ENCODE measurements at places on chromosomes 3 and 15. TPM values are rescaled to one million over a fixed set of nuclear protein-coding genes. Genes with fewer than 3 reads are reported as not detected.
A peak's percentile ranks its signal among the peaks of the same experiment; 100 is the strongest.

GRCh38 chr15:39510001-39510701 is 70.7 kb upstream of the THBS1 start:
- peak; percentile 82 for DNase-seq

DNA sequence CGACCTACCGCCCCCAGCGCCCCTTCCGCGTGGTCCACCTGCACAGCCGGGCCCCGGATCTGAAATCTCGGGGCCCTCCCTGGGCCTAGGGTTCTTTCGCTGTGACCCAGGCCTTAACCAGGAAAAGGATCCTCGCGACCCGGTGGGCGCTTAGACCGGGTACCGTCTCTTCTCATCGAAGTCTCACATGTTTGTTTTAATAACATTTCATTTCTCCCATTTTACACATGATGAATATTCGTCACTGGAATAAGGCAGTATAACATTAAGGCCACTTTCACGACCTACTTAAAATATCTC is 277 bp upstream of the DALRD3 start:
- DNase-seq = no peak

DNA sequence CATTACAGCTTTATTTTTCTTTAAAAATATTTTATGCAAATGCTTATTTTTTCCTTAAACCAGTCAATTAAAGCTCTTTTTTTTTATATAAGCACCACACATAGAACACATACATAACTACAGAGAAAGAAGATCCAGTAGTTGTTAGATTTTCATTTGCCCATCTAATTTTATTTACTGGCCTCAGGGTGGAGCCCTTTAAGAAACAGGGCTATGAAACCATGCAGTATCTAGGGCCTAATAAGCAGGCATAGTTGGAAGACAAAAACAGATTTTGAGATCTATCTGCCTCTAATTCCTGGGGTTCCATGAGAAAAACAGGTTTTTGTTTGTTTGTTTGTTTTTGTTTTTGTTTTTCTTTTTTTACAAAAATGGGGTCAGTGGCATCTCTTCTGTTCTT is 120.6 kb downstream of the BCHE start:
- no peak for DNase-seq

- DNase-seq = no peak
Measured at GRCh38 chr3:110067527-110067926, 730.2 kb upstream of the DPPA4 start.

DNA sequence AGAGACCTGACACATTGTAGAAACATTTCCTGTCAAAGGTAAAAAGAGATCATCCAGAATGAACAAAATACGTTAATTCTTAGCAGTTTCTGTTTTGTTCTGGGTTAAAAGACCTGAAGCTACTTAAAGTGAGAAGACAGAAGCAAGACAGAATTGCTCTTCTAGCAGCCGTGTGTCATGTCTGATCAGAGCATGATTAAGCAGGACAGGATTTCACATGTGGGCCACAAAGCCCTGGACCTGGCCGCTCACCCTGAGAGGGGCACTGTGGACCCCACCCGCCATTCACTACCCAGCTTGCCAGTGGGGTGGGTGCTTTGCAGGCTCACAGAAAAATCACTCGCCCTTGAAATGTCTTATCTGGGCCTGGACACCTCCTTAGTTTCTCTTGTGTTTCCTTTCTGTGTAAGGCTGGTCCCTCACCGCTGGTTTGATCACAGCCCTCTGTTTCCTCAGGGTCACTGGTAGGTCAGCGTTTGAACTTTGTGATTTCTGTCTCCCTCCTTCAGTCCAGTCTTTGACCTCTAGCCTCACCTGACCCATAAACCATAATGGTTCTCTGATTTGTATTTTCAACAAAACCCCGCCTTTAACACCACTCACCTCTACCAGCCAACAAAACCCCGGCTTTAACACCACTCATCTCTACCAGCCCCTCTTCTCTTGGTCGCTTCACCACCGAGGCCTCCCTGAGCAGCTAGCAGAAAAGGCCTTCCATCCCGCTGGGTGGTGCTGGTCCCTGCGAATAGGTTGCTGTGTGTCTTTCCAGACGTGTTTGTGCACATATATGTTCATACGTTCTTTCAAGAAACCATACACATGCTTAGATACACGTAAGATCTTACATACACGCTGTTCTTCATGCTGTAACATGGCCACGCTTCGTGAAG is 185.0 kb downstream of the OR4M2 start:
- DNase-seq = no peak

DNA sequence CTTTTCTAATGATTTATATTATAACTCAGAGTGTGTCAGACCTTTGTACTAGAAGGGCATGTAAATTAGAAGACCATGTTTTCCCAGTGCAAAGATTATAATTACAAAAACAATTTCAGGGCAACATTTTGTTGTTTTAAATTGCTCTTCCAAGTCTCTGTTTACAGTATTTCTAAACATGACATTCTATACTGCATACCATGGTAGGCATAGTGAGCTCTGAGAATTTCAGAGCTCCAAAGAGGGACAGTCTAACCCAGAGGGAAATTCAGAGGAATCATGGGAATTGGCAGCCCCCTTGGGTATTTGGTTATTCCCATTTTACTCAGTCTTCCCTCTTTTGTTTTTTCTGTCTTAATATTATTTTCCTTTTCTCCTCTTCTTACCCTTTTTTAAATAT is 361.5 kb upstream of the SEMA6D start:
- DNase-seq = no peak

DNA sequence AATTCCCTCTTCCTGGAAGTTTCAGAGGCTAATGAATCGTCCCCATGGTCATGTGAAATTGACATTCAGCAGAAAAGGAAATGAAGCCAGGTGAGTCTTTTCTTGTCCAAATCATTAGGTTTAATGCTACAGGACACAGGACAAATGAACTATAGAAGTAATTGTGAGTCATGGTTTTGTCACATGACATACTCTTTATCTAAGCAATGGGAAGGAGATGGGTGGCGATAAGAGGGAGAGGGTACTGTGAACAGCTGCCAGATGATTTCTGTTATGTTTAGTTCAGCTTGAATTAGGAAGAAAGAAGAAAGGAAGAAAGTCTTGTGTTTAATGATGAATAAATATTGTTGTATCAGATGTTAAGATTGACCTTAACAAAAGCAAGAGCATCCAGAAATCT is 515.4 kb upstream of the ZNF717 start:
- DNase-seq = no peak

DNA sequence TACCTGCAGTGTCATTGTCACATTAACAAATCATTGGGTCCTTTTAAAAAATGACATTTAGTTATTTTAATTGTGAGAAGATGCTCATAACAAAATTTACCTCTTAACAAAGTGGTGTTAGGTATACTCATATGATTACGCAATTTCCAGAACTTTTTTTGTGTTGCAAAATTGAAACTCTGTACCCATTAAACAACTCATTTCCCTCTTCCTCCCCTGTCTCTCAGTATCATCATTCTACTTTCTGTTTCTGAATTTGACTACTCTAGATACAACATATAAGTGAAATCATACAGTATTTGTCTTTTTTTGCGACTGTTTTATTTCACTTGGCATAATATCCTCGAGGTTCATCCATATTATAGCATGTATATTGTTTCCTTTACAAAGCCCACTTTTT is 58.7 kb upstream of the CHST2 start:
- no peak for DNase-seq

DNA sequence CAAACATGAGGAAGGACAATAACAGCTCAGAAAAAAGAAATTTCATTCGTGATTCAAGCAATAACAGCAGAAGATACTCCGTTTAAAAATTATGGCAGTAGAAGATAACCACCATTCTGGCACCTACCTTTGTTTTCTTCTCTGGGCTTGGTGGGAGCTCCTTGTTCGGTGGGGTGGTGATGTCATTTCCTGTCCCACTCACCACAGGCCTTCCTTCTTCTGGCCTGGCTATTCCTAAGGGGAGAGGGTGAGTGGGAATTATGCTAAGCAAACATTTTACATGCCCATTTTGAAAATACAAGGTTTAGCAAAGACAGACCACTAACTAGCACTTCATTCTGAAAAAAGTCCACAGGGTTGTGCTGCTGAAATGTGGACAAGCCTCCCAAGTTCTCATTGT is 74.4 kb downstream of the DHX30 start:
- no peak for DNase-seq

DNA sequence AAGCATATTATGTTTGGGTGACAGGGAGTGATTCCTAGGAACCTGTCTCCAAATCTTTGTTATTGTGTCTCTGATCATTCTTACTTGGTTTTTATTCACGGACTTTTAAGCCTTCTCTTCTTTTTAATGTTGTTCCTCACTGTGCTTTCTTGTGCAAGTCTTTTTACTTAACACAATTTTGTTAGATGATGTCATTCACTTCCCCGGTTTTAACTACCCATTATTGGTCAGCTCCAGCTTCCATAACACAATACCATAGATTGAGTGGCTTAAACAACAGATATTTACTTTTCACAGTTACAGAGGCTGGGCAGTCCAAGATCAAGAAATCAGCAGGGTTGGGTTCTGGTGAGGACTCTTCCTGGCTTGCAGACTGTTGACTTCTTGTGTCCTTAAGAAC is 436.3 kb upstream of the CBLB start:
- no peak for DNase-seq

DNA sequence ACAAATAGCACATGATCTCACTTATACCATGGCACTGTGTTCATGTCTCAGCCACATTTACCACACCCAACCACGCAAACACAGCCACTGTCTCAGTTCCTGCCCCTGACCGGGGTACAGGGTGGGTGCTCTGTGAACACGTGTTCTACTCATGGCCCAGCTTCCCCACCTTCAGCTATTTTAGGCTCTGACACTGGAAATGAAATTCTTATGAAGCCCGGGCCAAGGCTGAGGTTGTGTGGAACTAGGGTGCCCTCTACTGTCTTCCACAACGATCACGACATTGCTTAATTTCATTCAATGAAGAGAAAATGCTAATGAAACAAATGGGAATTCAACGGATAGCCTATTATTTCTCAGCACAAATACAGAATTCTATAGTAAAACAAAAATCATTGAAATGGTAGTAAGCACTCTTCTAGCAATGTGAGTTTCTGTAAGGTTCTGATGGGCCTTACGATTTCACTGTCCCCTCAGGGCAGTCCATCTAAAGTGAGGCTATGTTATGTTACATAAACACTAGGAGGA is 2.1 kb upstream of the GABRA5 start:
- peak; percentile 23 for DNase-seq

DNA sequence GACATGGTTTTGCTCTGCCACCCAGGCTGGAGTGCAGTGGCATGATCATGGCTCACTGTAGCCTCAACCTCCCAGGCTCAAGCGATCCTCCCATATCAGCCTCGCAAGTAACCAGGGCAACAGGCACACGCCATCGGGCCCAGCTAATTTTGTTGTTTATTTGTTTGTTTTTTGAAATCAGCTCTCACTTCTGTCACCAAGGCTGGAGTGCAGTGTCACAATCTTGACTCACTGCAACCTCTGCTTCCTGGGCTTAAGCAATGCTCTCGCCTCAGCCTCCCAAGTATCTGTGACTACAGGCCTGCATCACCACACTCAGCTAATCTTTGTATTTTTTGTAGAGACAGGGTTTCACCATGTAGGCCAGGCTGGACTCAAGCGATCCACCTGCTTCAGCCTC is 26.3 kb upstream of the PLCH1 start:
- DNase-seq = no peak

DNA sequence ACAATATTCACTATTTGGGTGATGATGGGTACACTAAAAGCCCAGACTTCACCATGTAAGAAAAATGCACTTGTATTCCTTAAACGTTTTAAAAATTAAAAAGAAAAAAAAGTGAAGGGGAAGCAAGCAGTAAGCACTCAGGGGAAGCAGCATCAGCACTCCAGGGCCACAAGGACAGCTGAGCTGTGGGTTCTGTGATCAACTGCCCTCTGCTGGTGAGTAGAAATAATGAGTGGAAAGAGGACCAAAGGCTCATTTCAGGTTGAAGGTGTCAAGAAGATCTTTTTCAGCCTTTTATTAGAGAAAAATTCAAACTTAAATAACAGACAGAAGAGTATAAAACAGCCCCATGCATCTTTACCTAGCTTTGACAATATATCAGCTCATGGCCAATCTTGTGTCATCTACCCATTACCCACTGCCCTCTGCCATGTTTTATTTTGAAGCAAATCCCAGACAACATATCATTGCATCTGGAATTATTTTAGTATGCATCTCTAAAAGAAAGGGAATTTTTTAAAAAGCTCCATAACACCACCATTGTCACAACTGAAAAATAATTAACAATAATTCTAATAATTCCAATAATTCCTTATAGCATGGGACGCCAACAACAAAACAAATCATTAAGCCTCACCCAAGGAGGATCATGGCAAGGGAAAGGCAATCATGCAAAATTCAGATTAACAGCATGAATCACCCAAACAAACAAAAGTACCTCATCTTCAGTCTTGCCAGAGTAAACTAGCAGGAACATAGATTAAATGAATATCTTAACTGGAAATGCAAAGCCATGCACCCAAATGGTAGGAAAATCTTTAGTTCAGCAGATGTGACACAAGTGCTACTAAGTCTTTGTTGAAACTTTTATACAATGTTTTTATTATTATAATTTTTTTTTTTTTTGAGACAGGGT is 42.5 kb downstream of the TAMM41 start:
- peak; percentile 61 for DNase-seq

DNA sequence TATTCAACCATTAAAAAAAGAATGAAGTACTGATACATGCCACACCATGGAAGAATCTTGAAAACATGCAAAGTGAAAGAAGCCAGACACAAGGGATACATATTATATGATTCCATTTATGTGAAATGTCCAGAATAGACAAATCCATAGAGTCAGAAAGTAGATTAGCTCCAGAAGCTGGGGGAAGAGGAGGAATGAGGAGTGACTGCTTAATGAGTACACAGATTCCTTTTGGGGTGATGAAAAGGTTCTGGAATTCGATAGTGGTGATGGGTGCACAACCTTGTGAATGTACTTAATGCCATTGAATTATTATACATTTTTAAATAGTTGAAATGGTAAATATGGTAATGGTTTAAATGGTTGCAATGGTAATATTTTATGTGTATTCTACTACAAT is 90.6 kb upstream of the SPATA12 start:
- DNase-seq = no peak

DNA sequence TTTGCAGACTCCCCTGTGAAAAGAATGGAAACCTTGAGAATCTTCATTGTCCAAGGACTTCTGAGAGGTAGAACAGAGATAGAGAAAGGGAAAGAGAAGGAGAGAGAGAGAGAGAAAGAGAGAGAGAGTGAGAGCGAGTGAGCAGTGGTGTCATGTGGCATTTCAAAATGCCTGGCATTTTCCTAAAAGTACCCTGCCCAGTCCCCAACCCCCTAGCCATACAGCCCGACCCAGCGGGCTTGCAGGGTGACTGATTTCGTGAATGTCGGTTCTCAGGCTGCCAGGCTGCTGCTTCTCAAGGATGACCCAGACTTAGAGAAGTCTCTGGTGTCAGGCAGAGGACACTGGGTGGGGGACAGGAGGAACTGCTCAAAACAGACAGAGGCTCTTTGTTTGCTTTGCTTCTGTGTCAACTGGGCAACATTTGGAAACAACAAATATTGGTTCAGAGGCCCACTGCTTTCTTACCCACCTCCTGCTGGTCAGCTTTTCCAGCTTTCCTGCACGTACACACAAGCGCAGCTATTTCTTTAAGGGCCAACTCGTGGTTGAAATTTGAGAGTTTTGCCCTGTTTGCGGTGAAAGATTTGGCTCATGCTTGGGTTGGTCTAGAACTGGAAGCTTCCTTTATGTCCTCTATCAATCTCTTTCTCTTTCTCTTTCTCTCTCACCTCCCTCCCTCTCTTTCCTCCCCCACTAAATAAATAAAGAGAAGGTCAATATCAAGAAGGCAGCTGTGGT is 3.7 kb upstream of the TF start:
- peak; percentile 80 for DNase-seq

ROPN1B gene
- total RNA-seq = not detected

CSPG4 gene
- 19.6 TPM for total RNA-seq

PSMD2 gene
- total RNA-seq = 480 TPM

EPB42 gene
- not detected for total RNA-seq

NLGN1 gene
- total RNA-seq = not detected

KLHL6 gene
- total RNA-seq = not detected

Data from myocyte (in vitro differentiated cells).